ENCODE measurements at places on chromosomes 3 and 15.

DNA sequence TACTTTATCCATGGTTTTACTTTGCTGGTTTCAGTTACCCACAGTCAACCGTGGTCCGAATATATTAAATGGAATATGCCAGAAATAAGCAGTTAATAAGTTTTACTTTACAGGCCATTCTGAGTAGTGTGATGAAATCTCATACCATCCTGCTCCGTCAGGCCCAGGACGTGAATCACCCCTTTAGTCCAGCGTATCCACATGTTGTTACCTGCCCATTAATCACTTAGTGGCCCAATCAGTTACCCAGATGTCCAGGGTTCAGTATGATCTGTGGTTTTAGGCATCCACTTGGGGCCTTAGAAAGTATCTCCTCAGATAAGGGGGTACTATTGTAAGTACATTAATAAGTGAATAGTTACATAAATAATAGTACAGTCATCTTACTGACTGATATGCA is 88.0 kb downstream of the TTBK2 start:
- H3K27me3 ChIP-seq, result no peaks in the 10 kb centered on the region
- no peaks in the 10 kb centered on the region for H3K4me1 ChIP-seq
- H3K36me3 ChIP-seq, result no peaks in the 10 kb centered on the region
- DNase-seq, result no peak
- no peak overlapping the region for H3K27ac ChIP-seq

- DNase-seq, result peak; percentile 47
- H3K4me1 ChIP-seq, result peaks cover 7% of the 10 kb centered on the region
- H3K36me3 ChIP-seq, result no peaks in the 10 kb centered on the region
- H3K27me3 ChIP-seq, result no peaks in the 10 kb centered on the region
Measured at GRCh38 chr15:55897560-55898336, 95.7 kb downstream of the NEDD4 start.

DNA sequence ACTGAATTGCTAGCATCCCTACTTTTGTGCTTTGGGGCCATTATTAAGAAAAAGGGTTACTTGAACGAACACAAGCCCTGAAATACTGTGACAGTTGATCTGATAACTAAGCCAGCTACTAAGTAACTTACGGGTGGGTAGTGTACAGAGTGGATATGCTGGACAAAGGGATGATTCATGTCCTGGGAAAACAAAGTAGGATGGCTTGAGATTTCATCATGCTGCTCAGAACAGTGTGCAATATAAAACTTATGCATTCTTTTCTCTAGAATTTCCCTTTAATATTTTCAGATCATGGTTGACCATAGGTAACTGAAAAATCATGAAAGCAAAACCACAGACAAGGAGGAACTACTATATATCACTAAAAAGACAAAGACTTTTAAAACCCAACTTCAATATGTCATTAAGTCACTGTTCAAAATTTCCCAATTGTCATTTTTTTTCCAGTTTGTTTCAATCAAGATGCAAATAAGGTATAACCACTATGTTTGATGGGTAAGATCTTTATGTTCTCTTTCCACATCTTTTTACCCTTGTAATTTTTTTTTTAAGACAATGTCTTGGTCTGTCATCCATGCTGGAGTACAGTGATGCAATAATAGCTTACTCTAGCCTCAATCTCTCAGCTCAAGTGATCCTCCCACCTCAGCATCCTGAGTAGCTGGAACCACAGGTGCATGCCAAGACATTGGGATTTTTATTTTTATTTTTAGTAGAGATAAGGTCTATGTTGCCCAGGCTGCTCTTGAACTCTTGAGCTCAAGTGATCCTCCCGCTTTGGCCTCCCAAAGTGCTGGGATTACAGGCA is 67.7 kb downstream of the IFT80 start:
- no peaks in the 10 kb centered on the region for H3K27me3 ChIP-seq
- peaks cover 6% of the 10 kb centered on the region for H3K4me1 ChIP-seq
- no peak overlapping the region for H3K27ac ChIP-seq

DNA sequence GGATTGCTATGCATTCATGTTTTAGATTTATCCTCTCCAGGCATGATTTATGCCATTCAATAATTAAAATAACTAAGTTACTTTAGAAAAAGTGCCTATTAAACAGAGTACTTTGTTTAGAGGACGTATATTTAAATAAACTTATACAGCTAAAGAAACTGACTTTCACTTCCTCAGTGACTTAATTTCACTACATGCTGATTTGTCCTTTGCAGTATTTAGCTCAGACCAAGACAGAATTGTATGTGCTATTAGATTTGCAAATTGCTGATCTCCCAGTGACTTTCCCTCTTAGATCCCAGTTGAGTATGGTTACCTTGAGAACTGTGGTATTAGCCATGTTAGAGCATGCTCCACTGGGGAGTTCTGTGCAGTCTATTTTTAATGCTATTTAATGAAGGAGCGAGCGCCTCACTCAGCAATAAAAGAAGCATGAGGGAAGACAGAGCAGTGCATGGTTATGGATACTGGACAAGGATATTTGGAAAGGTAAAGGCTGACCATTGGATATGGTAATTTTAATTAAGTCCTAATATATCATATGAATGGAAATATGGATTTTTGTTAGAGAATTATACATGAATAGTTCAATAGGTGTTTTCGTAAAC is 2.7 kb downstream of the ARPP21 start:
- no peak overlapping the region for H3K4me3 ChIP-seq
- H3K27ac ChIP-seq, result no peak overlapping the region
- peaks cover 19% of the 10 kb centered on the region for H3K27me3 ChIP-seq
- no peaks in the 10 kb centered on the region for H3K36me3 ChIP-seq

- H3K27me3 ChIP-seq, result no peaks in the 10 kb centered on the region
- no peak for DNase-seq
- H3K4me1 ChIP-seq, result peaks cover 16% of the 10 kb centered on the region
- no peak overlapping the region for H3K4me3 ChIP-seq
Measured at GRCh38 chr3:142886940-142887339, 1.9 kb downstream of the PCOLCE2 start.

Data from body of pancreas (tissue), 4 donors.